ENCODE measurements at places on chromosomes 13 and 19.
A peak's percentile ranks its signal among the peaks of the same experiment; 100 is the strongest.

GRCh38 chr19:1173159-1173844, 766 bp downstream of the SBNO2 start:
- peak; percentile 38 for DNase-seq
- H3K27ac ChIP-seq: peak overlapping the region; percentile 92
- peaks cover 37% of the 10 kb centered on the region for H3K4me1 ChIP-seq
- H3K4me3 ChIP-seq: peak overlapping the region; percentile 87

GRCh38 chr19:33054623-33055022, 10.1 kb downstream of the RHPN2 start:
- H3K4me1 ChIP-seq: no peaks in the 10 kb centered on the region
- no peak overlapping the region for H3K27ac ChIP-seq
- H3K36me3 ChIP-seq: no peaks in the 10 kb centered on the region
- peaks cover 2% of the 10 kb centered on the region for H3K27me3 ChIP-seq
- no peak overlapping the region for H3K4me3 ChIP-seq

DNA sequence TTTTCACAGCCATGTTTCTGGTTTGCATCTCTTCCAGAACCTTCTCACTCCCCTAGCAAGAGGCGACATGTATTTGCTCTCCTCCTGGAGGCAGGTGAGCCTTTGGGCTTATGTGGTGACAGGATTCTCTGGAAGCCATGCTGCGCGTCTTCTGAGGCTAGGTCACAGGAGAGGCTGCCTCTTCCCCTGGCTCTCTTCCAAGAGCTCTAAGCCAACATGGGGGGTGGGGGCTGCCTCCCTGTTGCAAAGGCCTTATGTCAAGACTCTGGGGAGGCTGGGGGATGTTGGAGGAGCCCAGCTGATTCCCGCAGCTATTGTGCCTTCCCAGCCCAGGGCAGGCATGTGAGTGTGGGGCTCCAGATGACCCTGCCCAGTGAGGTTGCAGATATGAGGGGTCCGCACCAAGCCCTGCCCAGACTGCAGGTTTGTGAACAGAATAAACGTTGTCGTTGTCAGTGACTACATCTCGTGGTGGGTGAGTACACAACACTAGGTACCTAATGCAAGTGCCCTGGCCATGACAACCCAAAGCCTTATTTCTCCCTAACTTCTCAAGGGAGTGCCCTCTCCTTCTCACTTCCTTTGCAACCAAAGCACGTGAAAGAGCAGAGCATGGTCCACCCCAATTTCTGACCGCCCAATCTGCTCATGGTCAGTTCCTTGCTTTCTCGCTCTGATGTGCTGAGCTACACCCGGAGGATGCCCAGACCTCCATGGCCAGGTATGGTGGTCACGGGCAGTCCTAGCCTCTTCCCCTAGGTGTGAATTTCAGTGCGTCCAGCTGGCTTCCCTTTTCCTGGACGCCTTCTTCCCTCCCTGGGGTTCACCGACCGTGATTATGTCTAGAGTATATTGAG, 44.9 kb downstream of the TEX29 start:
- no peak for DNase-seq
- no peak overlapping the region for H3K4me3 ChIP-seq
- H3K4me1 ChIP-seq: no peaks in the 10 kb centered on the region
- no peaks in the 10 kb centered on the region for H3K36me3 ChIP-seq
- no peak overlapping the region for H3K27ac ChIP-seq

- H3K27ac ChIP-seq: no peak overlapping the region
- no peaks in the 10 kb centered on the region for H3K36me3 ChIP-seq
- no peaks in the 10 kb centered on the region for H3K4me1 ChIP-seq
- no peak overlapping the region for H3K4me3 ChIP-seq
- no peaks in the 10 kb centered on the region for H3K27me3 ChIP-seq
Observed at GRCh38 chr13:73440296-73440895, 381.6 kb downstream of the KLF5 start.

- H3K4me3 ChIP-seq: no peak overlapping the region
- peaks cover 20% of the 10 kb centered on the region for H3K36me3 ChIP-seq
- H3K4me1 ChIP-seq: no peaks in the 10 kb centered on the region
- H3K27ac ChIP-seq: no peak overlapping the region
- no peaks in the 10 kb centered on the region for H3K27me3 ChIP-seq
Observed at GRCh38 chr13:97276862-97277269, 54.7 kb downstream of the MBNL2 start.

GRCh38 chr13:103282571-103283450, 216.6 kb upstream of the SLC10A2 start:
- H3K36me3 ChIP-seq: no peaks in the 10 kb centered on the region
- no peak for DNase-seq
- H3K4me3 ChIP-seq: no peak overlapping the region

DNA sequence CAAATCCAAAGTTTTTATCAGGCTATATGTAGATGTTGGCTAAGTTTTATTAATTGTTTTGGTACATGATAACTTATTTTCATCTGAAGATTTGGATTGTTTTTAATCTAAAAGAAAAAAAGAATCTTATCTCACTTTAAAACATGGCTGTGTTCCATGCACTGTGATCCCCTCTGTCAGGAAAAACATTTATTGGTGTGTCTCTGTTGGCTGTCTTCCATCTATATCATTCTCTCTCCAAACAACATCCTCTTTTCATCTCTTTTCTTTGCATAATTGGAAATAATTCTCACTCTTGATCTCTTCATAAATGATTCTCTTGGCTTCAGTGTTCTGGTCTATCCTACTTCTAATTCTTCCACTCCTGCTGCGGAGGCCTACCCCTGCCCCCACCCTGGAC, 4.2 kb downstream of the NALCN start:
- no peaks in the 10 kb centered on the region for H3K4me1 ChIP-seq
- H3K4me3 ChIP-seq: no peak overlapping the region
- no peak for DNase-seq
- H3K36me3 ChIP-seq: no peaks in the 10 kb centered on the region

Measured in activated CD8-positive, alpha-beta T cell treated with anti-CD3 and anti-CD28 coated beads, Interleukin-2, amount 10 ng/mL, durations not matched to agents 7 days and 5 days (primary cell).